ENCODE measurements at places on chromosomes 7 and 10.

- no peak for DNase-seq
Observed at GRCh38 chr7:143455491-143455890, 12.2 kb downstream of the TAS2R60 start.

- DNase-seq = no peak
Observed at GRCh38 chr7:108189733-108190388, 59.7 kb upstream of the LAMB4 start.

DNA sequence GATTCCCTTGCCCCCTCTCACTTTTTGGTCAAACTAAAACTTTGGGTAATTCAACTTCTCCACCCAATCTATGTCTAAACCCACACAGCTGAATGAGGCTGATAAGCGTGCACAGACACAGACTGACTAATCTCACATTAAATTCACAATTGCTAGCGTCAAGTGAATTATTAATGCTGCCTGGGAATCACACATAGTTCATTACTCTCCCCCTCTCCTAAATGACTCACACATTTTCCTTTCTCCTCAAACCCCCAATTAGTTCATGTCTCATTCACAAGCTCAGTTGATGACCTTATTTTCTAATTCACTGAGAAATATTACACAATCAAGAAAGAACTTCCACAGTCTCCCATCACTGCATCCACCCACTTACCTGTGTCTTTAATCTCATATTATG lies 14.5 kb downstream of the KLF14 start:
- DNase-seq = no peak

- no peak for DNase-seq
Observed at GRCh38 chr10:103295374-103296015, 18.6 kb downstream of the INA start.

DNA sequence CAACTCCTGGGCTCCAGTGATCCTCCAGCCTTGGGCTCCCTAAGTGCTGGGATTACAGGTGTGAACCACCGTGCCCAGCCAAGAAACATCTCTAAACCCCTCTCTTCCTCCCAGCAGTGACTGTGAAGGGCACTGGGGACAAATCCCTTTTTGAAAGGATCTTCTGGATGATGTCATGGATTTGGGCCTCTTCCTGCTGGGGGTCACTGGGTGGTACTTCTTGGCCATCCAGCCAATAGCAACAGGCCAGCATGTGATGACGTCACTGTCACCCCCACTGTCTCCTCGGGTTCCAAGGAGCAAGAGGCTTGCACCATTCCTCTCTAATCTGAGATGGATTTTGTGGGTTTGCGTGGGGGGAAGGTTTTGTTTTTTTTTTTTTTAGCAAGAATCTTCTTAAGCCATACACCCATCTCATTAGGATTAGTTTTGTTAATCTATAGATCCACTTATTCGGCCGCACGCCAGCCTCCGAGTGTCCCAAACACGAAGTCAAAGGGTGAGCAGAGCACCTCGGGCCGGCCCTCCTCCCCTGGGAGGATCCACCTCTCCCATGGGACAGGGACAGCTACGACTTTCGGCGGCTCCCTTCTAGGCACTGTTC lies 29.4 kb upstream of the TNRC18 start:
- no peak for DNase-seq

DNA sequence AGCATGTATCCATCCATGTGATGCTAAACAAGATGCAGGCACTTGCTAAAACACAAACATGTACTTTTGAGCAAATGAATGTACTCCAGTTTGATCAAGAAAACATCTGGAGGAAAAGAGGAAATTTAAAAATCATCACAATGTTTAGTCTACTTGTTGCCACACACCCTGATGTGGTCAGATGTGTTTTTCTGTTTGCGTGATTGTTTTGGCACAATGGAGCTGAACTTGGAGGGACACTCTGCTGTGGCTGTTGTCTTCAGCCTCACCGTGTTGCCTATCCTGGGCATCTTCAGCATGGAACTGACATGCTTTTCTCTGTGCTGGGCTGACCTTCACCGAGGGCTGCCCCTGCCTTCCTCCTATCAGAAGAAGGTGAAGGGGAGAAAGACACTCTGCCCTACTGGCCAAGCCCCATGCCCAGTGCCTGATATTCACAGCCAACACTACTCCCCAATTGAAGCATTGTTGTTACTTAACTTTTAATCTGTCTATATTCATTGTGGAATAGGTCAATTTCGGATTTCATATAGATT lies 268.3 kb upstream of the IGFBP3 start:
- DNase-seq = no peak

GRCh38 chr7:146961617-146962016 lies 845.0 kb downstream of the CNTNAP2 start:
- DNase-seq = no peak

GRCh38 chr7:29839921-29840320 lies 33.6 kb downstream of the WIPF3 start:
- DNase-seq = no peak

DNA sequence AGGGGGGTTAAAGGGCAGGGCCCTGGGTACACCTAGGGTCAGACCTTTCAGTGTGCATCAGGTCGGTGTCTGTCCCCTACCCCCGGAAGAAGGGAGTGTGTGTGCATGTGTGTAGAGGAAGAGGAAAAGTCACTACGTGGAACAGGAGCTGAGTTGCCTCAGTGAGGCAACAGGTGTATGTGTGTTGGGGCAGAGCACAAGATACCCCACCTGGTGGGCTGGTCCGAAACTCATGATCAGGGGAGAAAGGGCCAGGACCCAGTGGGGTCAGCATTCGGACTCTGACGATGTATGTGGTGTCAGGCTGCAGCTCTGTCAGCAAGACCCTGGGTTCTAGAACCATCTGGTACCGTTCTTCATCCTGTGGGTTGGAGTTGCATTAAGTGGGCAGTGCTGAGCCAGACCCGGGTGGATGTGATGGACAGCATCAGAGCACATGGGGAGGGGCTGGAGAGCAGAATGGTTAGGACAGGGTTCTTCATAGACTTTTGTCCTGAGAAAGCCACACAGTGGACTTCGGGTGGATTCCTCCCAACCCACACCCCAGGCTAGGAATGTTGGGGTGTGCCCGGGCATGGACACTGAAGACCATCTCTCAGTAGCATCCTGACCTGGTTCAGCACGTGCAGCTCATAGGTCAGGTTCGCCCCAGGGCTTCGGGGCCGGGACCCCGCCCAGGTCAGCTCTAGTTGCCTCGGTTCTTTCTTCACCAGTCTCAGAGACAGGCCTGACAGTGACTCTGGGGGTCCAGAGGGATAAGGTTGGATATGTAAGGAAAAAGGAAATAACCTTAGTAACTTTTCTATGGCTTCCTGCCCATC lies 10.7 kb downstream of the EPHA1 start:
- DNase-seq = no peak

DNA sequence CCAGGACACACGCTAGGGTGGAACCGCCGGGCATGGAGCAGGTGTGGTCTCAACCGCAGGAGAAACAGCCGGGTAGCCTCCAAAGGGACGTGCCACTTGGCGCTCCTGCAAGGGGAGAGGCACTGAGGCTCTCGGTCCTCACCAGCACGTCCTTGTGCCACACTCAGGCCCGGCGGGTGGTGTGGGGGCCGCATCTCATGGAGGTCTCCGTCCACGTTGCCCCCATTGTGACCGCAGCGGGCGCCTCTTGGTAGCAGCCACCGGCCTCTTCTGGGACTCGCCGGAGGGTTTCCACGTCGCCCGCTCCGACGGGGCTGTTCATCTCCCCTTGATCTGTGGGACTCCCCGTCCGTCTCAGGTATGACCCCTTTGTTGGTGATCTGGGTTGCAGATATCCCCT lies 49.2 kb upstream of the ELFN1 start:
- DNase-seq = no peak

DNA sequence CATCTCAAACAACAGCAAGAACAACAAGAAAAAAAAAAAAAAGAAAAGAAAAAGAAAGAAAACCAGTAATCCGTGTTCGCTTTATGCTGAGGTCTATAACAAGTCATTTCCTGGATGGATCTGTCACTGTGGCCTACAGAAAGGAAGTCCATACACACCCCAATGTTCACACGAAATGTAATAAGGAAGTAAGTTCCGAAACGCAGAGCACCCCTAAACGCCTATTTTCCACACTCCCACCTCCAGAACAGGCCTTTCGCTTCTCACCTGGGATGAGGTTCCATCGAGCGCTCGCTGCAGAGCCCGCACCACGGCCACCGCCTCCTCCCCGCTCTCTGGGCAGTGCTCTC lies 735 bp downstream of the ZNF394 start:
- DNase-seq = no peak

- no peak for DNase-seq
Observed at GRCh38 chr10:122986335-122986734, 6.1 kb downstream of the PSTK start.

DNA sequence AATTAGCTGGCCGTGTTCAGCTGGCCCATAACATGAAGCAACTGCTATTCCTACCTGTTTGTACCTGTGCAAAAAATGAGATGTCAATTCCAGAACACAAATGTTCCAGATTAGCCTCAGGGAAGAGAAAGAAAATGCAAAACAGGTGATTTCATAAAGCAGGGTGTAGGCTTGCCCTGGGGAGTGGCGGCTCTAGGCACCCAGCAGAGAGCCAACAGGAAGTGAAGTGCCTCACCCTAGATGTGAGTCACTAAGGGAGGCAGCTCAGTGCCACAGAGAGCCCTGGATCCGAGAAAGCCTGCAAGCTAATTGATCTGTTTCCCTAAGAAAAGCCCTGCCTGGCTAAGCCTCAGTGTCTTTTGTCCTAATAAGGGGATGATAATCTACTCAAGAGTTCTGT lies 240.0 kb downstream of the ARHGAP21 start:
- no peak for DNase-seq

DNA sequence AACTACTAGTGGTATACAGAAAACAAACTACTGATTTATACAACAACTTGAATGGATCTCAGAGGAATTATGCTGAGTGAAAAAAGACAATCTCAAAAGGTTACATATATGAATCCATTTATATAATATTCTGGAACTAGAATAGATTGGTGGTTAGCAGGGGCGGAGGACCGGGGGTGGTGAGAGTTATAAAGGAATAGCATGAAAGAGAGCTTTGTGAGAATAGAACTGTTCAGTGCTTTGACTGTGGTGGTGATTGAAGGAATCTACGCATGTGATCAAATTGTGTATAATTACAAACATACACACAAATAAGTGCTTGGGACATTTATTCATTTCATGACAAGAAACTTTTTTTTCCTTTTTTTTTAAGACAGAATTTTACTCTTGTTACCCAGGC lies 19.6 kb downstream of the RAB19 start:
- DNase-seq = no peak

- DNase-seq = no peak
Observed at GRCh38 chr7:156886020-156886795, 6.8 kb downstream of the LMBR1 start.

GRCh38 chr7:46173476-46174195 lies 252.6 kb upstream of the IGFBP3 start:
- no peak for DNase-seq

DNA sequence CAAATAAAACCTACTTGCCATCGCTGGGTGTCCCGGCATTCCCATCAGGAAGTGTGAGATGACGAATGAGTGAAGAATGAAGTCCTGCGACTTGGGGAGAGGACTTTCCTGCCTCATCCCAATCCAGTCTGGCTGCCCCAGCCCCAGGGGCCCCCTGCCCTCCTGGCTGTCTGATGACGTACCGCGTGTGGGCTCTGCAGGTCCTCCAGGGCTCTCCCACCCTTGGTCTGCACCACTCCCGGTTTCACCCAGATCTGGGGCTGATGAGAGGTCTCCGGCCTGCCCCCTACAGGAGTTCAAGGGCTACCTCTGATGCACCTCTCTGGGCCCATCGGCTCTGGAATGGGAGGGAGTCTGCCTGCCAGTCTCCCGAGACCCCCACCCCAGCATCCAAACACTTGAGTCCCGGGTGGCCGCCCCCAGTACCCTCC lies 9.8 kb downstream of the ATP6V1F start:
- DNase-seq = no peak

GRCh38 chr7:152014722-152015121 lies 10.8 kb upstream of the GALNT11 start:
- DNase-seq = no peak

- peak; percentile 87 for DNase-seq
Observed at GRCh38 chr10:72297281-72297804, 23.6 kb downstream of the DDIT4 start.

- DNase-seq = no peak
Observed at GRCh38 chr10:4561296-4561695, 264.7 kb upstream of the AKR1E2 start.

DNA sequence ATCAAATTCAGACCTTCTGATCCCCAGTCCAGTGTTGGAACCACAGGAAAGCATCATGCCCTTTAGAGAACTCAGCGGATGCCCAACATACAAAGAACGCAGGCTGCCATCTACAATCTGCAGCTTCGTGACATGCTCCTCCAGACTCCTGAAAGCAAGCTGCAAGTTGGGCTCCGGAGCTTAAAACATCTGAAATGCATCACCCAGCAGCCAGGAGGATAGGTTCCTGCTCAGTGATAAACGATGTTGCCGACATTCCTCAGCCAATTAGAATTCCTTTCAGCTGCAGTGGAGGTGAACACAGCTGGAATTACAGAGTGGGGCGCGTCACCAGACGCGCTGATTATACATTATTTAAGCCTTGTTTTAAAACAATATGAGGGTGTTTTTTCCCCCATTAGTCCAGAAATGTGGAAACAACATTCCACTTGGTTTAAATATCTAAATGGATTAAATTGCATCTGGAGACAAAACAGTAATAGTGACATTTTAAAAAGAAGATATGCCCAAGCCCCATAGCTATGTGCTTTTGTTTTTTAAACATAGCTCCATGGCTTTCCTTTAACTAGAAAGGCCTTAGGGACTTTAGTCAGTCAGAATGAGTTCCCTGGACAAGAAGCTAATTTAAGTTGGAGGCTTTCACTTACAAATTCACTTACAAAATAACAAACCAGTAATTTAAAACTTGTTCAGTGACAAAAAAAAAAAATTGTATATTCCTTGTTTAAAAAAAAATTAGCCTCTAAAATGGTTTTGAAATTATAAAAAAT lies 6.3 kb downstream of the SMURF1 start:
- no peak for DNase-seq

- no peak for DNase-seq
Observed at GRCh38 chr10:91017198-91017597, 96.3 kb upstream of the ANKRD1 start.

GRCh38 chr10:44647877-44648542 lies 263.1 kb upstream of the CXCL12 start:
- DNase-seq = no peak

DNA sequence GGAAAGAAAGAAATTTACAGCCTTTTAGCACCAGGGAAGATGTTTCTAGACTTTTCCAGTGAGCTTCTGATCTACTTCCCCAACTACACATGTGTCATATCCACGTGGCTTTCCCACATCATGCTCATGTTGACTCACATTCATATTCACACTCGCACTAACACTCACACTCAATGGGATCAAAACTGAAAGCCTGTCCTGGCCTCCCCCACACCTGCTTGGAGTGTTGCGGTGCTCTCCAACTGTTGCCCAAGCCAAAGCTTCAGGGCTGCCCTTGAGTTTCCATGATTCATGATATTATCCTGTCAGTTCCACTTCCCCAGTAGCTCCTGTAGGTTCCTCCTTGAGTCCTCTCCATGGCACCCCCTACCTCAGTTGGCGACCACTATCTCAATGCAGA lies 444.4 kb downstream of the GATA3 start:
- DNase-seq = no peak

GRCh38 chr7:31432176-31432575 lies 81.7 kb upstream of the ITPRID1 start:
- no peak for DNase-seq

- peak; percentile 63 for DNase-seq
Observed at GRCh38 chr7:42940985-42941847, 9.0 kb downstream of the MRPL32 start.

GRCh38 chr7:89771003-89771636 lies 383.1 kb upstream of the STEAP1 start:
- no peak for DNase-seq
